ENCODE measurements at places on chromosomes 3 and 15.

GRCh38 chr3:58022490-58022889 lies 14.3 kb downstream of the FLNB start:
- DNase-seq = no peak

GRCh38 chr3:65177960-65178376 lies 490.2 kb upstream of the ADAMTS9 start:
- DNase-seq = no peak

GRCh38 chr3:2838546-2839157 lies 271.5 kb downstream of the IL5RA start:
- DNase-seq = no peak

DNA sequence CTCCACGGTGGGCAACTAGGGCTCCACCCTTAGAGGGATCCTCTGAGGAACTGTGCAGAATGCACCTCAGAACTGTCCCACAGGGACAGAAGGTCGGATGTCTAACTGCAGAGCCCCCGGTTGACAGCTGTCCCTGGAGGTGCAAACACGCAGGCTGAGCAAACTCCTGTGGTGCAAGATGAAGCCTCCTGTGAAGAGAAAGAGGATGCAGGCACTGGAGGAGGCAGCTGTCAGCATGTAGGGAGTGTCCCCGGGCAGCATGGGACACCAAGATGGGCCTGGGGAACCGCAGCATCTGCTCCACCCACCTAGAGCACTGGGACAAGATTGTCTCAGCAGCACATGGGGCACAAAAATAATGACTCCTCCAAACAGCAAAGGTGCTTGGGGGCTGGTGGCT lies 258.9 kb downstream of the ABHD5 start:
- DNase-seq = no peak

- no peak for DNase-seq
Observed at GRCh38 chr15:98805434-98806274, 157.3 kb downstream of the IGF1R start.

DNA sequence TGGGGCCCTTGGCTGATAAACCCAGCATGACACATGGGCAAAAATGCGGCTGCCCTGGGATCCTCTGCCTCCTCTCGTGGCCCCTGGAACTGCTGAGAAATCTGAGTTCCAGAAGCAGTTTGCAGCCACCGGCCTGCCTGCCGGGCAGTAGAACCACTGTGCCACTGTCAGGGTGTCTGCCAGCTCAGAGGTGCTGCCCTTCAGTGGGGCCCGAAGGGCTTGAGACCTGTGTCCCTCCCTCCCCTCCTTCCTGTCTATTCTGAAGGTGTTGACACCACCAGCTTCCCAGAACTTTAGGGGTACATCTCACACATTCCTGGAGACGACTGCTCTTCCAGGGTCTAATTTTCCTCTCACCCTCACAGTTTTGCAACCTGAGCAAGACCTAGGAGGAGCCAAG lies 88.2 kb upstream of the POMGNT2 start:
- no peak for DNase-seq

Data from NCI-H748 treated with DMSO at 0.1 percent for 48 hours (cell line).